Stimulated activated CD4-positive, alpha-beta T cell treated with anti-CD3 and anti-CD28 coated beads, TNF-alpha, amount 100 ng/mL, for 4 hours (primary cell): ENCODE measurements at places on chromosomes 3 and 15.

GRCh38 chr15:96959501-96959900 is 629.0 kb downstream of the NR2F2 start:
- DNase-seq = no peak

DNA sequence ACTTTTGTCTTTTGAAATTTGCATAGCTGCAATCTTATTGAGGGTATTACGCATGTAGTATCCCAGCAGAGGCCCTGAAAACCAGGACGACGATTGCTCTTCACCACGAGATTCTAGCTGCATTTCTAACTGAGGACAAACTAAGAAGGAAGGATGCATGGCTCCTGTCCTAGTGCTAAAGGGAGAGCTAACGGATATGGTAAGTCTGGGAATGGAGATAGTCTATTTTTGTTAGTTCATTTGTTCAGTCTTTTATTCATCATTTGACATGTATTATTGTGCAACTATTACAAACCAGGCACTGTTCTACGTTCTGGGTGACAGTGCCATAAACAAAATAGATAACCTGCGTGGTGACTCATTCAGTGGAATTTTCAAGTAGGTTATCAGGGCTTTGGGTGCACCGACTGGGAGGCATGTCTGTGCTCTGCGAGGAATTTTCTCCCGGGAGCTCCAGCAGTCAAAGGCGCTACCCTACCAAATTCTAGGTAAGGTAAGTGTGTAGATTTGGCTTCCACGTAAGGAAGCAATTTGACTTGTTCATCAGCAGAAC is 51.9 kb upstream of the ETV5 start:
- DNase-seq = no peak

- DNase-seq = no peak
These were observed 56.0 kb downstream of the KAT2B start for GRCh38 chr3:20096135-20096685.

DNA sequence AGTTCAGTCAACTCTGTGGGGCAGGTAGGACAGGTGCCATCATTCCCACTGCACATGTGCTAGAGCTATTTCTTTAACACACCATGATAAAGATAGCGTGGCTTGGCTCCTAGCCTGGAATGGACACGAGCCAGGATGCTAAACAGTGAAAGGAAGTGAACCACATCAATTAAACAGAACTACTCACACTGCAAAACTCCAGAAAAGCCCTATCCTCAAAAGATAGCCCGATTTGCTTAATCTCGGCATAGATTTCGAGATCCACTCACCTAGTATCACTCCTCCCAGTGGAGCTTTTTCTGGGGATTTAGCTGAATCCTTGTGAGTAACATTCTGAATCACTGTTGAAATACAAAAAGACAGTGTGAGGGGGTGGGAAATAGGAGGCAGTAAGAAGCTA is 118.0 kb downstream of the ABI3BP start:
- no peak for DNase-seq

DNA sequence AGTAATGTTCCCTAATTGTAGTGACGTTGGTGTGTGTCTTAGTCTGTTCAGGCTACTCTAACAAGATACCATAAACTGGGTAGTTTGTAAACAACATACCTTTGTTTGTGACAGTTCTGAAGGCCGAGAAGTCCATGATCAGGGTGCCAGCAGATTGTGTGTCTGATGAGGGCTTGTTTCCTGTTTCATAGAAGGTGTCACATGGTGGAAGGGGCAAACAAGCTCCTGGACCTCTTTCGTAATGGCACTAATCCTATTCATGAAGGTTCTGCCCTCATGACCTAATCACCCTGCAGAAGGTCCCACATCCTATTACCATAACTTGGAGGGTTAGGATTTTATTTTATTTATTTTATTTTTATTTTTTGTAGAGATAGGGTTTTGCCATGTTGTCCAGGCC is 11.1 kb downstream of the ATXN7 start:
- no peak for DNase-seq

DNA sequence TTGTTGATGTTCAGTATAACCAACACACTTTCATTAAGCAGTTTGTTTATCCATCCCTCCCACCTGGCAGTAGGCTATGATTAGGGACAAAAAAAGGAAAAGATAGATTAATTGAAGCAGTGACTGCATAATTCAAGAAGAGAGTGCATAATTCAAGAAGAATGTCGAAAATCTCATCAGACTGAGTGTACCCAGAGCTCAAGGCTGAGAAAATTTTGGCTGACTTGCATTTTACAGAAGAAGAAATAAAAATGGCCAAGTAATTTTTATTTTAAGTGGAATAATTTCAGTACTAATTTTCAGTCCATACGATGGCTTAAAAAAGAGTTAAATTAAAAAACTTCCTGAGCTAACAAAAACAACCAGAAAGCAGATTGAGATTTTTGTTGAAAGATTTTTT is 145.4 kb upstream of the LRRFIP2 start:
- no peak for DNase-seq

- no peak for DNase-seq
These were observed 58.1 kb downstream of the CD200 start for GRCh38 chr3:112390783-112391641.

- DNase-seq = no peak
These were observed 30.1 kb upstream of the SLC22A13 start for GRCh38 chr3:38235466-38235865.

GRCh38 chr3:24867783-24868182 is 373.1 kb upstream of the THRB start:
- no peak for DNase-seq

DNA sequence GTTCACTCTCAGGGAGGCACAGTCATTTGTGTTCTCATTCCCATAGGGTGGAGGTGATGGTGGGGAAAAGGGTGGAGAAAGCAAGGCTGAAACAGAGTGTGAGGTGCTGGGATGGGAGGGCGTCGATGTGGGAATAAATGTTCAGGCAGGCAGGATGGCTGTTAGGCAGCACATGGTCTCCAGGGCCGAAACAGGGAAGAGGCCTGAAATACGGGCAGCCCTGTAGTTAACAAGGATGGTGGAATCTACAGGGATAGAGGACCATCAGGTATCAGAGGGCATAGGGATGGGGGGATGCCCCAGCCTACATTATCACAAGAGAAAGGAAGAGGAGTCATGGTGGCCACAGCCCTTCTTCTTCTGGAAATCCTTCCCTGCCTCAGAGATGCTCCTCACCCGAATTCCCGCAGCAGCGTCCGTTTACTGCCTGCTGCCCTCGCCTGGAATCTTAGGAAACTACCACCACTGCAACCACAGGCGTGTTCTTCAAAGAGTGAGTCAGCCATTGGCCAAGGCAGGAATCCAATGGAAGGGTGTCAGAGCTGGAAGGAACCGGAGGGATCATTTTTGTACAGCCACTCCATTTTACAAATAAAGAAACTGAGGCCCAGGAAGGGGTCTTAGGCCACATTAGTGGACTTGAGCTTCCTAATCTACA is 49.7 kb upstream of the POMGNT2 start:
- DNase-seq = no peak

DNA sequence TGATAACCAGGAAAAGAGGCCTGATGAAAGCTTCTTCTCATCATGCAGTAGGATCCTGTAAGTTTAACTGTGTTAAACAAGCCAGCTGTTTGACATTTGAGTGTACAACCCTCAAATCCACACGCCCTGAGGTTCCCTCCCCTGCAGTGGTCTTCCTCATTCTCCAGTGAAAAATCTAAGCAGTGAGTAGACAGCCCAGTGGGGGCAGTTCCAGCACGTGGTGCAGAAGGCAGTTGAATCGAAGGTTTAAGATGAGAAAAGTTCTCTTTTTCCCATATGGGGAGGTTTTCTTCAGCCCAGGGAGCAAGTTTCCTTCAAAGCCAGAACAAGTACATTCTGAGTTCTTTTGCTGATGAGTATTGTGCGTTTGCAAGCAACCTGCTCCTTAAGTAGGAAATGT is 174.5 kb downstream of the NR2F2 start:
- DNase-seq = no peak

GRCh38 chr3:18725668-18726407 is 300.7 kb upstream of the SATB1 start:
- no peak for DNase-seq

DNA sequence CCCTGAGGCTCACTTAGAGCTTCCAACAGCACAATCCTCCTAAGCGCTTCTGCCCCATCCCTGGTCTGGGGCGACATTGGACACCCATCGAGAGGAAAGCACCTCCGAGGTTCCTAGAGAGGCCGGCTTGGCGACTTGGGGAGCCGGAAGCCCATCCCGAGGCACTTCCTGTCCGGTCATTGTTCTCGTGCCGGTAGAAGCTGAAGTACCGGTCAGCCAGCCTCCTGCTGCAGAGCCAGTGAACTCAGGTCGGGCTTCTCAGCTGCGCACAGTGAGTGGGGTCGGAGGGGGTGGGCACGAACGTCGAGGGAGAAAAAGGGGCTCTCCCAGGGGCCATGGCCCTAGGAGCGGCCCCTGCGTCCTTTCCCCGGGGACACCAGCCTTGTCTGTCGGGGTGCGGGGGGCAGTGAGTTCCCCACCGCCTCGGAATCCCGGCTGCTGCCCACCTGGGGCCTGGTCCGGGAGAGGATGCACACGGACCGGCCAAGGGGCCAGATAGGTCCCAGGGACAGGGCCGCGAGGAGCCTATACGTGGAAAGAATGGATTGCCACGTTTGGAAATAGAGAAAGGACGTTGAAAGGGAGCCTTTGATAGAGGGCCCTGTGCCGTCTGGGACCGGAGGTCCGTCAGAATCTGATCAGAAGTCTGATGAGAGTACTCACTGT is at the start of gene ZNF35:
ZNF35 (plus strand) TSS at position 169 of the 666 bp plus-strand sequence. CDS start 2,336 bp downstream, outside the sequence.
- DNase-seq = peak; percentile 11

DNA sequence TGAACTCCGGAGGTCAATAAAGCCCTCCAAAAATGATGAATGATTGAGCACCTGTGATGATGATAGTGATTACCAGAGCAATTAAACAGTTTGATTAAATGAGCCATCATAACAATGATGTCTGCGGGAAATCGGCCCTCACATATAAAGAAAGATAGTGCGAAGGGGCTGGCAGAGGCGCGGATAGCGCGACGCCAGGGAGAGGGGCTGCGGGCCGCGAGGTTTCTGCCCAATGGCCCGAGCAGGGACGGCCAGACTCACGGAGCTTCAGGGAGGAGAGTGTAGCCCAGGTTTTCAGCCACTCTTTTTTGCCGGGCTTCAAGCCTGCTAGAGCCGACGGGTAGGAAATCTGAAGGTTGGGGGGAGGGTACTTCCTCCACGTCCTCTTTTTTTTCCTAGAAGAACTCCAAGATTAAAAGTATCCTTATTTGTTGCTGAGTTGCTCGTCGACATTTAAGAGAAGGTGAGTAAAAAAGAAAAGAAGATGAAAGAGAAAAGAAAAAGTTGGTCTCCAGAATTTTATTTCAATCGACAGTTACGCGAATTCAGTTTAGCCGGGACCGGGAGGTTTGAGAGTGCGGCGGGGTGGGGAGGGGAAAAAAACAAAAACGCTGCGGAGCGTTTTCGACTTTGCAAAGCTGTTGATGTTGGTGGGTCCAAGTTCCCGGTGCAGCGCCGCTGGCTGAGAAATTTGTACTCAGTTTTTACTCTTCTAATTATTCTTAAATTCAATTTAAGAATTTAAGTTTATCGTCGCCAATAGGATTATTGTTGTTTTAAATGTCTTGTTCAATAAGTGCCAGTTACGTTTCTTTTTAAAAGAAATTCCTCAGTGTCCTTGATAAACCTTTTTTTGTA is 2.2 kb upstream of the MEIS2 start:
- no peak for DNase-seq

DNA sequence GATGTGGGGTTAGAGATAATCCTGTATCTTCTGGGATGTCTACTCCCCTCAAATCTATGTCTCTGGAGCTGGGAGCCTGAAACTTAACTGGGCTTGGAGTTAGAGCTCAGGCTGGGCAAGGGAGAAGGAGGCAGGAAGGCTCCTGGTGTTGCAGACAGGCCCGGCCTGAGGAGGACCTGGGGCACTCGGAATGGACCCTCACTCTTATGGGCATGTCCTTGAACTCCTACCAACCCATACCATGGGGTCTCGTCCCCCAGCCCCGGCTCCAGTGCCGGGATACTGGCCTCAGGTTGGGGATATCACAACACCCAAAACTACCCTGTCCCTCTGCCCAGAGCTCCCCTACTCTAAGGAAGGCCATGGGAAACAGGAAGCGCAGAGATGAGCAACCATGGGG is 45.2 kb downstream of the SCN5A start:
- DNase-seq = no peak

- no peak for DNase-seq
These were observed 4.4 kb downstream of the LAMP3 start for GRCh38 chr3:183158113-183158512.

GRCh38 chr3:179706233-179706632 is 53.4 kb downstream of the USP13 start:
- no peak for DNase-seq

DNA sequence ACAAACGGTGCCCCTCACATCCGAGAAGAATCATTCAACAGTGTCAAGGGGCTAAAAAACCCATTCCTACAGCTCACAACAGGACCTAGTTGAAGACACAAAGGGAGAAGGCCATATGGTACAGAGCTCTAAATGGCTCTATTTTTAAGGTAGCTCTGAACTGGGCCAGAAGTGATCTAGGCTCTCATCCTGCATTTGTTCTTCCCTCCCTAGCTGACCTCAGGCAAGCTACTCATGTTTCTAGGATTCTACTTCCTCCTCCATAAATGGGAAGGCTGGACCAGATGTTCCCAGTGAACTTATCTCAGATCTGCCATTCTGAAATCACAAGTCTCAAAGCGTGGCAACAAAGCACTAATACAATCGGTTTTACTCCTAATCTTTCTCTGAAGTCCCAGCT is 62.3 kb downstream of the CPNE4 start:
- no peak for DNase-seq

DNA sequence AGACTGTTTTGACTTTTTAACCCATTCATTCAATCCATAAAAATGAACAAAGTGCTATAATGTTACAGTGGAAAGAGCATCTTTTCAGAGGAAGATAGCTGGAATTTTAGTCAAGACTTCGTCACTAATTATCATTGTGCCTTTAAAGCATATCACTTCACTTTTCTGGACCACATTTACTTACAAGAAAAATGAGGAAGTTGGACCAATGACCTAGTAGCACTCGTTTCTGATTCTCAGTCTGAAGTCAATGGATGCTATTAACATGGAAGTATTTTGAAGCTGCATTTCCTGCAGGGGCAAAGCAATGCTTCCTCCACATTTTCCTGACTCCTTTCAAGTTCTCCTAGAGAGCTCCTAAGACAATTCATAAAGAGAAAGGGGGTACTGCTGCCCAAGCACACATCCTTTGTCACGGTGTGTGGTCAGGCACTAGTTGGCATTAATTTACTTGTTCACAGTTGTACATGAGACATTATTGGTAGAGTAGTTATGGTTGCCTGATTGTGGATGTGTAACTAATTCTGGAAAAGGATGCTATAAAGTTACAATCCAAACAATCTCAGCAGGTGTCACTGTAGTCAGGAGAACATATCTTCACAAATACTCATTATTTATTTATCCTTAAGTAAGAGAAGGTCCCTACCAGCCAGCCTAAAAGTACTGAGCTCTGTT is 1049.1 kb downstream of the FHIT start:
- no peak for DNase-seq
